SK-N-MC (cell line): ENCODE measurements at places on chromosomes 4 and X.

GRCh38 chrX:68808686-68809357 is 20.0 kb upstream of the EFNB1 start:
- DNase-seq: no peak

- no peak for DNase-seq
Measured at GRCh38 chr4:57103051-57103450, 7.1 kb downstream of the IGFBP7 start.

DNA sequence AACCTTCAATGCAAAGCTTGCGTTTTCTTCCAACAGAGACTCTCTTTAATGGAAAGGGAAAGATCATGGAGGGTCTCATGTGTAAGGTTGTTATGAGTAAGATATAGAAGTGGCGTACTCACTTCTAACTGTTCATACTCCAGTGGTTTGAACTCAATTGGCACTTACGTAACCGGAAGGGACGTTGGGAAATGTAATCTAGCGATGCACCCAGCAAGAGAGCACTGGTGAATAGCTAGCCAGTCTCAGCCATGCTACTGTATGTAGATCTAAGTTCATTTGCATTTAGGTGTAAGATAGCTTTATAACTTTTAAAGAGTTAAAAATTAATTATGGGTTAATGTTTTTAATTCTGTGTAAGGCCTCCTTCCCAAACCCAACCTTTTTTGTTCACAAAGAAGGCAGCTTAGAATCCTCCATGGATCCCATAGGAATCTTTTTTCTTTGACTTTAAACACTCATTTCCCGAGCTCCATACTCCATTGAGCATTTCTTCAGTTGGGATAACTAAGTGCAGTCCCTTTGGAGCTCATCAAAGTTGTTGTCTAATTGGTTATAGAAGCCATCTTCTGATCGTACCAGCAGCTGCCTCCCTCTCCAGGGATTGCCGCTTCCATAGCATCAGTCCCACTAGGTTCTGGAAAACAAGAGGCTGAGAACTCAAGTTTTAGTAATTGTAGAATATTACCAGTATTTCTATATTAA is 191.1 kb downstream of the RAPGEF2 start:
- DNase-seq: no peak

DNA sequence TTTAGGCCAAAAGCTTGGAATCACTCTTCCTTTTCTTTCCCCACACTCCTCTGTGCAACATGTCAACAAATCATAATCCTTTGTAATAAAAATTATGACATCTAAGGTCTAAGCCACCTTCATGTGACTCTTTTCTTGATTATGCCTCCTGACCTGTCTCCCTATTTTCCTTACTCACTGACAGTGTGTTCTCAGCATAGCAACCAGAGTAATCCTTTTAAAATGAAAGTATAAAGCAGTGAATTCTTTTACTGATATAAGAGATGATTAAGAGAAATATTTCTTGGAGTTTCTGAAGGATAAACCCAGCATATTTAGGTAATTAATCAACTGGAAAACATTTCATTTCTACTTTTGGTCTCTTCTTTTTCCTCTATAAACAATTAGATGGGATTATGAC is 44.7 kb downstream of the USO1 start:
- no peak for DNase-seq

DNA sequence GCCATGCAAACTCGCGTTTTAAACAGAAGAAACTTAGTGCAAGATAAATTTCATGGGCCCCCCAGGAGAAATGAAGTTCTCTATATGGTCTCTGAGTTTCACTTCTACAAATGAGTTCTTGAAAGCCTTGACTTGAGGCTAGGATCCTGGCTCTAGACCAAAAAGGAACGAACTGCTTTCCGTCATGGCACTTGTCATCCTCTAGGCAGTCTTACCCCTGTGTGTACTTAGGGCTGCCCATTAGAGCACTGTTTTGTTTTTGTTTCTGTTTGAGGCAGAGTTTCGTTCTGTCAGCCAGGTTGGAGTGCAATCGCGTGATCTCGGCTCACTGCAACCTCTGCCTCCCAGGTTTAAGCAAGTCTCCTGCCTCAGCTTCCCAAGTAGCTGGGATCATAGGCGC is 29.0 kb downstream of the RNF4 start:
- DNase-seq: no peak

DNA sequence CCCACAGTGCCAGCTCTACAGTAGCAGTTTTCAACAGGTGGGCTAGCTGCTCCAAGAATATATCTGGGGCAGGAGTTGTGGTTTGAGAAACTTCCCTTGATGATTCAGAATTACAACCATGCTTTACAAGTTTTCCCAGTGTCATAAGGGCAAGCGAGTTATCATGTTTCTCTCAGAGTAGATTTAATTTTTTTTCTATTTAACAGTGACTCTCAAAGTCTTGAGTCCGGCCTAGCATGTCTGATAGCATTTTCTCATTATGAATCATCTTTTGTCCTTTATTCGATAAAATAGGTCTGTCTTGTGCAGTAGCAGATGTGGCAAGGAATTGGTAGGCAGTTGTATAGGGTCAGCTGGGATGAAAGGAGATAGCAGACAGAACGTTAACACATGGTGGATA is 62.2 kb upstream of the SPANXD start:
- no peak for DNase-seq

DNA sequence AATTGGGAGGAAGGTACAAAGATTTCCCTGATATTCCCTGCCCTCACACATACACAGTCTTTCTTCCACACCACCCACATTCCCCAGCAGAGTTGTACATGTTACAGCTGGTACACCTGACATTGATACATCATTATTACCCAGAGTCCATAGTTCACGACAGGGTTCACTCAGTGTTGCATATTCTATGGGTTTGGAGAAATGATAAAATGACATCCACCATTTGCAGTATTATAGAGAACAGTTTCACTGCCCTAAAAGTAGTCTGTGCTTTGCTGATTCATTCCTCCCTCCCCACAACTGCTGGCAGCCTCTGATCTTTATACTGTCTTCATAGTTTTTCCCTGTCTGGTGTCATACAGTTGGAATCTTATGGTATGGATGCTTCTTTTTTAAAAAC is 15.0 kb downstream of the AGA start:
- no peak for DNase-seq

- DNase-seq: no peak
Measured at GRCh38 chr4:925171-925570, 6.9 kb downstream of the GAK start.

GRCh38 chr4:161546902-161547301 is 616.9 kb downstream of the FSTL5 start:
- no peak for DNase-seq

GRCh38 chr4:134426821-134427220 is 225.2 kb upstream of the PABPC4L start:
- DNase-seq: no peak
